ENCODE measurements at places on chromosomes 16 and 17.

- no peak for DNase-seq
These were observed 14.0 kb upstream of the MPRIP start for GRCh38 chr17:17028059-17028877.

DNA sequence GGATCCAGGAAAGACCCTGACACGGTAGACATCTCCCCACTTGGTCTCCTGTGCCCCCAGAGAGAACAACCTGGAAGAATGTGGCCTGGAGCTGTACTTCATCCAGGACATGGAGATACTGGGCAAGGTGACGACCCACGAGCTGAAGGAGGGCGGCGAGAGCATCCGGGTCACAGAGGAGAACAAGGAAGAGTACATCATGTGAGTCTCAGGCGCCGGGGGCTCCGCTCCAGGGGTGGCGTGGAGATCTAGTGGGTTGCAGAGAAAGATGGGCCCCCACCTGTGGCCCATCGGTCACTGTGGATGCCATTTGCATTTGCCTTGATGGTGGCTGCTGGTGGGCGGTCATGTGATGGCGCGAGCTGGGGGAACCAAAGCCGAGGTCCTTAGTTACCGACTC lies 14.9 kb upstream of the CLEC18A start:
- DNase-seq, result no peak

- no peak for DNase-seq
These were observed 225.3 kb downstream of the SNX29 start for GRCh38 chr16:12201866-12202265.

- DNase-seq, result no peak
These were observed 26.9 kb upstream of the COX10 start for GRCh38 chr17:14042411-14042810.

GRCh38 chr17:31444026-31444425 lies 52.6 kb downstream of the RAB11FIP4 start:
- no peak for DNase-seq

- DNase-seq, result peak; percentile 58
These were observed at the start of gene AMFR for GRCh38 chr16:56425439-56425832. Gene AMFR, minus strand, starts transcription at chr16:56425545. Its CDS starts 218 bp downstream, at chr16:56425327.

DNA sequence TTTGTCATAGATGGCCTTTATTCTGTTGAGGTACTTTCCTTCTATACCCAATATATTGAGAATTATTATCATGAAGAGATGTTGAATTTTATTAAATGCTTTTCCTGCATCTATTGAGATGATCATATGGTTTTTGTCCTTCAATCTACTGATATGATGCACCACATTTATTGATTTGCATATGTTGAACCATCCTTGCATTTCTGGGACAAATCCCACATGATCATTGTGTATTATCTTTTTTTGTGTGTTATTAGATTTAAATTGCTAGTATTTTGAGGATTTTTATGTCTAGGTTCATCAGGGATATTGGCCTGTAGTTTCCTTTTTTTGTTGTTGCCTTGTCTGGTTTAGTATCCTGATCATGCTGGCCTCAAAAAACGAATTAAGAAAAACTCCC lies 124.5 kb upstream of the CES5A start:
- no peak for DNase-seq

DNA sequence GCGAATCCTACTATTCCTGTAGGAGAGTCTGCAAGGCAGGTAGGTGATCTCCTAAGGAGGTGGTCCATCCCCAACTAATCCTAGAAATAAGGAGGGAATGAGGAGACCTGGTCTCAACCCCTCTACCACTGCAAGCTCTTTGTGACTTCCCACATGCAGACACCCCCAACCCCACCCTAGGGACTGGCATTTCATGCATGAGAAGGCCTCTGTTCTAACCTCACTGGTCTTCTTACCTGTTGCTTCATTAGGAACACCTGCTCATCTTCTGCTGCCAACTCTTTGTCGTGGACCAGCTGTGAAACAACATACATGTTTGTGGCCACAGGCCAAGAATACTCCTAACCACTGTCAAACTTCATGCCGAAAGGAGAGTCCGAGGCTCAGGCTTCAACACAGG lies 22.6 kb downstream of the DYNC1LI2 start:
- no peak for DNase-seq

DNA sequence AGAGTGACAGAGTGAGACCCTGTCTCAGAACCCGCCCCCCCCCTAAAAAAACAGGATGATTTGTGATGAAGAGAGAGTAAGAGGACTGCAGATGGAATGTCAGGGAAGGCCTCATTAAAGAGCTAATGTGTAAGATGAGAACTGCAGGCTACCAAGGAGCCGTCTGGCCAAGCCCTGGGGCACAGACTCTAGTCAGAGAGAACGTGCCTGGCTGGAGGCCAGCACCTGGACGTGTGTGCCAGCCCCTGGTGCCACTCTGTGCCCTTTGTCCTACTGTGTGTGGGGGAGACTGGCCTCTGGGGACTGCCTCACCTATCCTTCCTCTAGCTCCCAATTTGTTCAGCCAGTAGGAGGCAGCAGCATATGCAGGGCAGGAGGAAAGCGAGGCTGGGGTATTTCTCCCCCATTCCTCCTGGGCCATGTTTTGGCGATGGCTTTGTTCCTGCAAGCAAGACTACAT lies 37.1 kb downstream of the KNOP1 start:
- no peak for DNase-seq

DNA sequence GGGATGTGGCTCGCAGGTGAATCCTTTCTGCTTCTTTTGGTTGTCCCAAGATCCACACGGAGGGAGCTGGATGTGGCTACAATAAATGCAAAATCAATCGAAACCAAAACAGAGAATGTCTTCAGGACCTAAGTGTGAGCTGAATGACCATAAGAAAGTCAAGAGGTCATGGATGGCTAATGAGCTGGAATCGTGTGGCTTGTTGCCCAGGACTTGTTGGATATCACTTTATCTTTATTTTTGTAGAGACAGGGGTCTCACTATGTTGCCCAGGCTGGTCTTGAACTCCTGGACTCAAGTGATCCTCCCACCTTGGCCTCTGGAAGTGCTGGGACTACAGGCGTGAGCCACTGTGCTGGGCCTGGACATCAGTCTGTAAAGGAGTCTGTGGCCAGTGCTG lies 326.8 kb upstream of the N4BP1 start:
- DNase-seq, result no peak

DNA sequence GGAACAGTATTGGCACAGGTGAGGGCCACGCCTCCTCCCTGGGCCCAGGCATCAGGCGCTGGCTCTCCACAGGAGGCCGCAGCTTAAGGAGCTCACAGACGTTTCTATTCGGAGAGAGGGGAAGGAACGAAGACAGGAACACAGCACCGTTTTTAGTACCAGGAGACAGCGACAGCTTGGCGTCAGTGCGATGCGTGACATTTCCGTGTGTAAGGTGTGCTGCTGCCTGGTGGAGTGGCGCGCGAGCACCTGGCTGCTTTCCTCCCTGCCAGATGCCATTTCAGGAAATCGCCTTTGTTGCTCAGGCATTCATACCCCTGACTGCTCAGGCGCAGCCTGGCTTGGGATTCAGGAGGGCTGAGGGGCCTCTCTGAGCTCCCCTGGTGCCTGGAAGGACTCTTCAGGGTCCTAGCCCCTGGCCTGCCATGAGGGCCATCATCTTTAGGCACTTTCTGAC lies 367.5 kb downstream of the CPPED1 start:
- no peak for DNase-seq

DNA sequence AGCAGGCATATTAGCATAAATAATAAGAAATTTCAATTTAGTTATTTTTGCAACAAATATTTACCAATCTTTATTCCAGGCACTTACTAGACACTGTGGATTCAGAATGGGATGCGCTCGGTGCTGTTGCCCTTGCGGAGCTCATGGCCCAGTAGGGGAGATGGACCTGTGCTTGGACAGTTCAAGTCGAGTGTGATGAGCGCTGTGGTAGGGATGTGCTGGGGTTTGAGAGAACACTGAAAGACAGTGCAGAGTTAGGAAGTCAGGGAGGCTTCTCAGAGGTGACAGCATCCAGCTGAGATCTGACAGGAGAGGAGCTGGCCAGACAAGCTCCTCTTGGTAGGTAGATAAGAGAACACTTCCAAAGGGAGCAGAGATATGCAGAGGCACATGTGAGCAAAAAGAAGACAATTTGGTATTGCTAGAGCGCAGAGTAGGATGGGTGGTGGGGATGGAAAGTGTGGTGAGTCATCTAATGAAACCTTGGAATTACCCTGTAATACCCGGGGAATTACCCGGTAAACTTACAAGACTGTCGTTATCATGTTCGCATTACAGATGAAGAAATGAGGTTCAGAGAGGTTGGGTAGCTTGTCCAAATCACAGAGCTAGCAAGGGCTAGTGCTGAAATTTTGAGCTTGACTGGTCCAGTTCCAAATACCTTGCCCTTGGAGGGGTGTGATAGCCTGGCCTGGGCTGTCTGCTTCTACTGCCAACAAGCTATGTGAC lies 298.1 kb upstream of the N4BP1 start:
- no peak for DNase-seq

DNA sequence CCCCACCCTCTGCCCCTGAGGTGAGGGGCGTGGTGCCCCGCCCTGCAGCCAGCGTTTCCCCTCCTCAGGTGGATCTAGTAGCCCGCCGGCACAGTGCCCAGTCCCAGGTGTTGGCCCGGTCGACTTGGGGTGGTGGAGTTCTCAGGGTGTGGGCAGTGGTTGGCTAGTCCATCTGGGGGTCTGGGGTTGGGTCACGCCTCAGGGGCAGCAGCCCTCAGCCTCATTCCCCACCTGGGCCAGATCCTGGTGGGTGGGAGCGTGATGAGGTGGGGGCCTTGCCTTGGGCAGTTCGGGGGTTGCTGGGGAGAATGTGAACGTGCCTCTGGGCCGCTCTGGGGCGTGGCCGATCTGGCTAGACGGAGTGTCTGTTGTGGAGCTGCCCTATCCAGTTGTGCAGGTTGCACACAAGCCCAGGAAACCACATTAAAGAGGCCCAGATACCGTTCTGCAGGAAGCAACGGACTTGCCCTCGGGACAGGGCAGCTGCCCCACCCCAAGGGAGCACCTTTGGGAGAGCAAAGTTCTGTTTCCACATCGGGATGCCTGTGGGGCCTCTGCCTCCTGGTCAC lies 32.0 kb downstream of the GSE1 start:
- DNase-seq, result no peak

- DNase-seq, result no peak
These were observed 36.2 kb downstream of the CTCF start for GRCh38 chr16:67598527-67598926.

DNA sequence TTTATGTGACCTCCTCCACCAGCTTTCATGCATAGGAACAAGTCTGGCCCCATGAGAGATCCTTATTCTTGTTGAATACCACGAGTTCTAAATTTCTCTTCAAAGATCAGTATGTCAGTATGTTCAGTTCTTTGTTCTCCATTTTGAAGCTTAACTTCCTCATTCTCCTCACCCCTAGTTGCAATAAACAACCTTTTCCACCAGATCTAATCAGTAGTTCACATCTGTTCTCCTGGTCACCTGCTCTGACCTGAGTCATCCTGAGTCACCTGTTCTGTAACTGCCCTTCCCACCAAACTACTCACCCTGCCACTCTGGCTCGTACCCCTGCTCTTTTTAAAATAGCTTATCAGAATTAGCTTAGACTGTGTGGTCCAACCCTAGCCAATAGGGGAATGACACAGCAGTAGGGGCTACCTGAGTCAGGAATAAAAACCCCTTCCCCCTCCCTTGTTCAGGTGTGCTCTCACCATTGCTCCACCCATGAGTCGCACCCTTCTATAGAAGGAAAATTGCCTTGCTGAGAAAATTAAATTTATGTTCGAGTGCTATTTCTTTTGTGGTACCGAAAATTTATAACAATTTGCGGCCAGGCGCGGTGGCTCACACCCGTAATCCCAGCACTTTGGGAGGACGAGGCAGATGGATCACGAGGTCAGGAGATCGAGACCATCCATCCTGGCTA lies 94.6 kb downstream of the EMP2 start:
- DNase-seq, result no peak

- no peak for DNase-seq
These were observed 1.8 kb upstream of the RARA start for GRCh38 chr17:40307001-40307730.

DNA sequence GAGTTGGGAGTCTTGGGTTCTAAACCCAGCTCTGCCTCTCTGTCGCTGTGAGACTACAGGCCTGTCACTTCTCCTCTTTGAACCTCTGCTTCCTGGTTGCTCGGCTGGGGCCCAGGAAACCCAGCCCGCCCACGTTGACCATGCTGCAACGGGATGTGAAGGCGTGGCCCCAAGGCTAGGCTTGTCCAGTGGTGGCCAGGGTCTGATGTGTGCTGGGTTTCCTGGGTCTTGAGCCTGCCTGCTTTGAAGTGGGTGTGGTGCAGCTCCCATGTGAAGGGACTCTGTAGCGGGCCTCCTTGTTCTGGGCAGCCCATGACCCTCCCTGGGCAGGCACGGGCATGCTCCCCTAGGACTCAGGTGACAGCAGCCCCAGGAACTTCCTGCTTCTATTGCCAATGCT lies 82.3 kb downstream of the SDR42E1 start:
- peak; percentile 2 for DNase-seq

DNA sequence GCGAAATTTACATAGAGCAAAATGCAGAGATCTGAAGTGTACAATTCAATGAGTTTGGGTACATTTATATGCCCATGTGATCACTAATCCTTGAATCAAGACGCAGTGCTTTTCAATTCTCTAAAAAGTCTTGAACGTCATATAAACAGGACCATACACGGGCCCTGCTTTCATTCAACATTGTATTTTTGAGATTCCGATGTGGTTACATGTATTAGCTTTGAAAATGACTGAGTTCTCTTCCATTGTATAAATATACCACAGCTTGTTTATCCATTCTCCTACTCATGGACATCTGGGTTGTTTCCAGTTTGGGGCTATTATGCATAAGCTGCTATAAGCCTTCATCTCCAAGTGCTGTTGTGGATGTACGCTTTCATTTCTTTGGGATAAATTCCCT lies 45.5 kb downstream of the ZCCHC14 start:
- DNase-seq, result no peak

DNA sequence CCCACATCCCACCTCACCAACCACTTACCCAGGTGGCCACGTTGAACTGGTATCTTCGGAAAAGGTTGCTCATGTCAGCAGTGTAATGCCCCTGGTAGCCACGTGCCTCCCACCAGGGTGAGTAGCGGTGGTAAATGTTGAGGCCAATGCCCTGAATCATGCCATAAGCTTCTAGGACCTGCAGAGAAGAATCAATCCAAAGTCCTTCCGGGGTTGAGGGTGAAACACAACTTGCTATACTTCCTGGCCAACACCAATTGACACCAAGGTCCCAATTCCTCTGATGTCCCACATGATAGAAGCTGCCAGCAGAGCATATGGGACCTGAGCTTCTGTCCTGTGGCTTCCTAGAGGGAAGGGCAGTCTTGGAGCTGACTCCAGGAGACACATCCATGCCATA lies 11.3 kb upstream of the CNOT1 start:
- no peak for DNase-seq

- no peak for DNase-seq
These were observed 3.3 kb upstream of the FN3KRP start for GRCh38 chr17:82713071-82713723.

DNA sequence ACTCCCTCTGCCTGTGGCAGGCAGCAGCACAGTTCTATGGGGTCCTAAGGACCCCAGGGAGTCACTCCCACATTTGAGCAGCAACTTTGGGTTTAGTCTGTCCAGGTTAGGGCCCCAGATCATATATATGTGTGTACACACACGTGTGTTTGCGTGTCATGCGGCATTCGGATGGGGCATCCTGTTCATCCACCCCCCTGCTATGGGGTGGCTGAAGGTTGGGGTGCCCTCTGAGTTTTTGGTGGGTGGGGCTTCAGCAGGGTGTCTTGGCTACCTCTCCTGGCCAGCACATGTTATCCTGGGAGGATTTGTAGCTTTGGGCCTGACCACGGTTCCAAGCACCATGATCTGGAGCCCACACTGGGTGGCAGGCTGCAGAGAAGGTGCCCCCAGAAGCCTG lies 100.7 kb downstream of the RAB11FIP4 start:
- no peak for DNase-seq

Measured in activated CD4-positive, alpha-beta T cell treated with anti-CD3 and anti-CD28 coated beads, Interleukin-2, amount 50 U/mL, for 1 hour (primary cell).